ENCODE measurements at places on chromosomes 7 and 10.

DNA sequence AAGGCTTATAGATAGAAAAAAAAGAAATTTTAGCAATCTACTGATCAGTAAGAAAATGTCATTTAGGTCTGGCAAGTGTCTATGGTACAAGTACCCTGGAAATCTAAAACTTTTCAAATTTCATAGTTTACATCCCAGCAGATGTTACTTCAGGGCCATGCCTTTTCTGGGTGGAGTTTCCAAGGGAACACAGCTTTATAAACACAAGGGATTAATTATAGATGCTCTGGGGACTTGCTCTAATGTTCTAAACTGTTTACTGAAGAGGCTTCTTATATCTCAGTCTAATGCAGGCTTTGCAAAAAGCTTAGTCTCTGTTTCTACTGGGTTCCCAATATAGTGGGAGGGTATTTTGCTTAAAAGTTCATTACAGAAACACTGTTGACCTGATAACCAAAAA is 3.1 kb downstream of the CD36 start:
- no peak for DNase-seq

GRCh38 chr10:5588080-5588453 is 63.3 kb downstream of the CALML3 start:
- no peak for DNase-seq

- no peak for DNase-seq
Observed at GRCh38 chr7:120373174-120373573, 100.2 kb downstream of the KCND2 start.

GRCh38 chr7:99143521-99143852 is 421 bp downstream of the SMURF1 start:
- DNase-seq: peak; percentile 18

DNA sequence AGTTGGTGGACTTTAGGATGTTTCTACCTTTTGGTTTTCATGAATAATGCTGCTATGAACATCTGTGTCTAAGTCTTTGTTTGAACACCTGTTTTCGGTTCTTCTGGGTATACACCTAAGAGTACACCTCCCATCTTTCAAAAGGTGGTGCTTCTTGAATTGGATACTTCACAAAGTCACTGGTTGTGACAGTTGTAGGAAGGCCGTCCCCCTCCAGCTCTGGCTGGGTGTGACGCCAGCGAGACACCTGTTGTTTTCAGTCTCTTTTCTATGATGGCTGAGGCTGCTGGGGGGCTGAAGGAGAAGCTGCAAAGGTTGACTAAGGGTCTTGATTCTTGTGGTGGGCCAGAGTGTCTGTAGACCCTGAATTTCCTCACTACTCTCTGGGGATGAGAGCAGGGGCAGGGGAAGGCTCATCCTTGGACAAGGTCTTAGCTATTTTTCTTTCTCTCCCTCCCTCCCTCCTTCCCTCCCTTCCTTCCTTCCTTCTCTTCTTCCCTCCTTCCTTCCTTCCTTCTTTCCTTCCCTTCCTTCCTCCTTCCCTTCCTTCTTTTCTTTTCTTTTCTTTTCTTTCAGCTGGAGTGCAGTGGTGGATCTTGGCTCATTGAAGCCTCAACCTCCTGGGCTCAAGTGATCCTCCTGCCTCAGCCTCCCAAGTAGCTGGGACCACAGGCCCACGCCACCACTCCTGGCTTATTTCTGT is 5.6 kb downstream of the NEURL1 start:
- no peak for DNase-seq

GRCh38 chr7:152910545-152911225 is 151.1 kb downstream of the ACTR3B start:
- peak; percentile 78 for DNase-seq

DNA sequence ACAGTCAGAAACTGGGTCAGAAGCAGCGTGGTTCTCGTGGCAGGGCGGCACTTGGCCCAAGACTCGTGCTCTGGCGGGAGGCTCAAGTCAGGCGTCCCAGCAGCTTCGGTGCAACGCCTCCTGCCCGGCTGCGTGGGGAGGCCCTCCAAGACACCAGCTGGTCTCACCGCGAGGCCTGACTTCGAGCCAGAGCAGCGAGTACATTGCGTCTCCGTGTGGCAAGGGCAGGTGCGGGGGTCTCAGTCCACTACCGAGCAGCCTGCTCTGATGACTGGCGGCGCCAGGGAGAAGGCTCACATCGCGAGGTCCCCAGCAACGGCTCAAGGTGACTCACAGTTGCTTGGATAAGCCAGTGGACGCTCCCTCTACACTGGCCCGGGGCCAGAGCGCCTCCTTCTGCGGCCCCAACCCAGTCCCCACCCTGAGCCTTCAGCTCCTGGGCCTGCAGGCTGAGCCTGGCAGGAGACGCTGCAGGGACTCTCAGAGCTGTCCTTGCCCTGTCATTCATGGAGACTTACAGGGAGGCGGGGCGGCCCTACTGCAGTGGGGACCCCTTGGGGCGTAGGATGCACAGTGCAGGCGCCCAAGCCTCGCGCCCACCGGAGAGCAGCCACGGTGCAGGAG is 41.9 kb upstream of the PRKAR1B start:
- peak; percentile 42 for DNase-seq

- DNase-seq: no peak
Observed at GRCh38 chr10:133144771-133145170, 15.2 kb upstream of the KNDC1 start.

DNA sequence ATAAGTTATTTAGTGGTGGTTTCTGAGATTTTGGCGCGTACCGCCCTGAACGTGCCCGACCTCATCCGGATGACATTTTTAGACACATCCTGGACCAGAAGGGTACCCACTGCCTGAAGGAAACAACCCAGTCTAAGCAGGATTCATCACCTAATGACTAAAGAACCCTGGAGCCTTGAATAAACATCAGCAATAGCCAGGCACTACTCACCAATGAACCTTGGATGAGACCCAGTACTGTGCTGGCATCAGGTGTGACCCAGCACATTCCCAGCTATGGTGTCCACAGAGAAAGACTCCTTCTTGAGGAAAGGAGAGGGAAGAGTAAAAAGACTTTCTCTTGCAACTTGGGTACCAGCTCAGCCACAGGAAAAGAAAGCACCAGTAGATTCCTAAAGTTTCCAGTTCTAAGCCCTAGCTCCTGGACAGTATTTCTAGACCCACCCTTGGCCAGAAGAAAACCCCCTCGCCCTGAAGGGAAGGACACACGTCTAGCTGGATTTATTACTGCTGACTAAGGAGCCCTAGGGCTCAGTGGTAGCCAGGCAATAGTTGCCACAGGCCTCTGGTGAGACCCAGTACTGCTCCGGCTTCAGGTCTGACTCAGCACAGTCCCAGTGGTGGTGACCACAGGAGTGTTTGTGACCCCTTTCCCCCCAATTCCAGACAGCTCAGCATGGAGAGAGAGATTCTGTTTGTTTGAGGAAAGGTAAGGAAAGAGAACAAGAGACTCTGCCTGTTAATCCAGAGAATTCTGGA is 32.5 kb downstream of the ZNF277 start:
- DNase-seq: no peak

GRCh38 chr10:84337199-84337598 is 8.8 kb downstream of the CCSER2 start:
- no peak for DNase-seq

- no peak for DNase-seq
Observed at GRCh38 chr10:74485283-74485682, 334.3 kb downstream of the ADK start.

- DNase-seq: no peak
Observed at GRCh38 chr7:158537516-158537882, 50.1 kb downstream of the PTPRN2 start.

- DNase-seq: peak; percentile 46
Observed at GRCh38 chr10:18659819-18660535, 746 bp downstream of the ARL5B start.

- peak; percentile 89 for DNase-seq
Observed at GRCh38 chr7:114622221-114622620, 207.6 kb downstream of the FOXP2 start.

GRCh38 chr10:62083412-62084267 is 182.1 kb downstream of the ARID5B start:
- DNase-seq: peak; percentile 78

DNA sequence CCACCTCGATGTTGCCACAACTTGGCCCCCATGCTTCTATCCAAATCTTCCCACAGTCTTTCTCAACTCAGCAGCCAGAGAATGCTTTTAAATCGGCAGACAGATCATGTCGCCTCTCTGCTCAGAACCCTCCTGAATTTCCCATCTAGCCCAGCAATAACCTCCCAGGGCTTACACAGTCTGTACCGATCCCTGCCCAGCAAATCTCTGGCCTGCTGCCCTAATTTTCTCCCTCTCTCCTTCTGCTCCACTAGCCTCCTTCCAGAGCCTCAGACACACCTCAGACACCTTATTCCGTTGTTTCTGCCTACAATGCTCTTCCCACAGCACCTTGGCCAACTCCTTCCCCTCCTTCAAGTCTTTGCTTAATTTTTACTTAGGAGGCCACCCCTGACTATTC is 32.3 kb downstream of the MDH2 start:
- DNase-seq: no peak

- no peak for DNase-seq
Observed at GRCh38 chr10:30412901-30413300, 21.1 kb upstream of the MAP3K8 start.

GRCh38 chr10:6396652-6397051 is 183.4 kb downstream of the PRKCQ start:
- DNase-seq: no peak

GRCh38 chr7:92498557-92498956 is 20.8 kb upstream of the ERVW-1 start:
- DNase-seq: no peak

DNA sequence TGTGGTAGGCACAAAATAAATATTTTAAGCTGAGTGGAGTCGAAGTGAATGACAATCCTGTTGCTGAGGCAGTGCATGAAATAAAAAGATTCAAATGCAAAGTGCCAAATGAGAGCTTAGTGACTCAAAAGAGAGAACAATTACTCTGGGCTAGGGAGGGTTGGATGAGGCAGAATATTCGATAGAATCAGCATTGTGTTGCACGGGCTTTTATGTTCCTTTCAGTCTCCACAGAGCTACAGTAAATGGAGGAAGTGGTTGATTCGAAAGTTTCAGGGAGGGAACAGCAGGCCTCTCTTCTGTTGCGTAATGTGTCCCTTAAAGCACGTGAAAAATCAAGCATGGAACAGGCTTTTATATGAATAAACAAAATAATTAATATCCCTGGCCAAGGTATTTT is 599.3 kb upstream of the CELF2 start:
- no peak for DNase-seq

DNA sequence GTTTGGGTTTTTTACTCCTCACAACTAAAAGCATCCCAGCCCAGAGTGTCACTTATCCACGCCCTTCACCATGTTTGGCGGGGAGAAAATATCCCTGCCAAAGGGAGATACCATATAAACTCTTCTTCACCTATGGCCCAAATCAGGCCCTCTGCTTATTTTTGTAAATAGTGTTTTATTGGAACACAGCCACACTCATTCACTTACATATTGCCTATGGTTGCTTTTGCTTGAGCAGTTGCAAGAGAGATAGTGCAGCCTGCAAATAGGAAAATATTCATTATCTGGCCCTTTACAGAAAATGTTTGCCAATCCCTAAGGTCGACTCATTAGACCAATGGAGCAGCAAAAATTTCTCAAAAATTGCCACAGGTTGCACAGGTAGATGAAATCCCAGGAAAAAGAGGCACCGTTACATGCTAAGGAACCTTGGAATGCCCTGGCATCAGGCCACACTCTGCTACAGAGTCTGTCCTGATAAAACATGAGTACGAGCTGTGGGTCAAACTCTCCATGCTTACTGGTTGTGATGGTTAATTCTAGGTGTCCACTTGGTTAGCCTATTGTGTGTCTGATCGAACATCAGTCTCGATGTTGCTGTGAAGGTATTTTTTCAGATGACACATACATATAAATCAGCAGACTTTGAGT is 7.9 kb upstream of the RASSF4 start:
- no peak for DNase-seq

DNA sequence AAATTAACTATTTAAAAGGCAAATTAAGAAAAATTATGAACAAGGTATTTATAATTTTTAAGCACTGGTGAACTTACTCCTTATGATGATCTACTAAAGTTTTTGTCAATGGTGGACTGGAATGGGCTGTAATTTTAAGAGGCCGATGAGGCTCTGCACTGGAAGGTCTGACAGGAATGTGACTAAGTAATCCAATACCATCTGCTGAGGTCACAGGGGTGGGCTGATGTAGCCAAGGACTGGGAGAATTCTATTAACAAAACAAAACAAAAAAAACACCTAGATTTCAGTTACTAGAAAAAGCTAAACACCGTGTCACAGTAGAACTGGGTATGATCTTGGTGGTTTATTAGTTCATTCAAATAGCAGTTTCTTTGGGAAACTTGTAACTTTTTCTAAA is 75.9 kb downstream of the NRBF2 start:
- no peak for DNase-seq

GRCh38 chr10:11993834-11994468 is 48.7 kb downstream of the UPF2 start:
- no peak for DNase-seq

DNA sequence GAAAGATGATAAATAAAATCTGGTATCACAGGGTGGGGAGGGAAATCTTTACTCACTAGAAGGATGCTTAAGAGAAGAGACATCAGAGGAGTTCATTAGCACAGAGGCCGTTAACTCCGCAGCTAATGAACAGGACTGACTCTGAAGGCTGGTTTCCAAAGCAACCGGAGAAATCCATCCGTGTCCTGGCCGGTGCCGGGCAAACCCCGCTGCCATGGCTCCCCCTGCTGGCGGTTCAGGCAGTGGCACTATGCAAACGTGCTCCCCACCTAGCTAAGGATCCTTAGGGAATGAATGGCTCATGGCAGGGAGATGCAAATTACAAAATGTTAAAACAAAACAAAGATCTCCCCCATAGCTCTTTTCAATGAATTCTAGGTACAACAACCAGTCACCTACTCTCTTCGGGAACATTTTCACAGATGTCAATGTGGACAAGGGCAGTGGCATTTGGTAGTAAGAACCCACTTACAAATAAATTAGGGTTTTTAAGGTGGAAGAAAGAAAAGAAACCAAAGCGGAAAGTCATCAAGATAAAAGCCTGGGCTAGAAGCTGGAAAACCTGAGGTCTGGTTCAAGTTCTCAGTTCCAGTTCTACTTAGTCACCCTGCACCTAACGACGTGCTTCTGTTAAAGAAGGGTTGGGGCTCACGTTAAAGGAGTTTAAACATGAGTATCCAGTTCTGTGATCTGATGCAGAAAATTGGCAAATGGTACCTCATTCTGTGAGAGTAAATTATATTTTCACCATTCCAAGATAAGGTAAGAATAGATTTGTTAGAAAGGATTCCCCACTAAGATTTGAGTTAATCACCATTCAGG is 138.2 kb downstream of the SVIL start:
- peak; percentile 35 for DNase-seq

GRCh38 chr7:127765150-127765549 is 113.2 kb downstream of the SND1 start:
- DNase-seq: no peak

Measured in NCI-H1105 treated with DMSO at 0.1 percent for 48 hours (cell line).